ENCODE measurements at places on chromosomes 6 and 20.

DNA sequence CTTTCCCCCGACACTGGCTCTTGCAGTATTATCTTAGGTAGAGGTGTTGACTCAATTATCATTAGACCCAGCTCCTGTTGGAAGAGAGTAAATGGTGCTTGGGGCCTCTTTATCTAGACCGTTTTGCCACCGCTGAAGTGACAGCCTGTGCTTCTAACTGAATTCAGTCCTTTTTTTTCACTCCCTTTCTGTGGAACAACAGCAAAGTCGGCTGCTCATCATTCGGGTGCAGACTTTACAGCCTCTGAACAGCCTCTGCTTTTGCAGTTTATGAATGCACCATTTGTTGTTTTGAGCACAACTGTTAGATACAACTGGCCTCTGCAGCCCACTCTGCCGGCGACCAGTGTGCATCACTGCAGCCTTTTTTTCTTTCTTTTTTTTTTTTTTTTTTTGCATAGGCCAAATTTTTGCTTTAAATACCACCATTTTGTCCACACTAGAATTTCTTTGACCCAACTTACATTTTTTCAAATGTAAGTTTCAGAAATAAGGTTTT, 35.8 kb downstream of the RREB1 start:
- H3K27me3 ChIP-seq = no peaks in the 10 kb centered on the region
- H3K27ac ChIP-seq = no peak overlapping the region
- no peak for DNase-seq
- H3K4me1 ChIP-seq = peaks cover 56% of the 10 kb centered on the region
- peaks cover 6% of the 10 kb centered on the region for H3K36me3 ChIP-seq

DNA sequence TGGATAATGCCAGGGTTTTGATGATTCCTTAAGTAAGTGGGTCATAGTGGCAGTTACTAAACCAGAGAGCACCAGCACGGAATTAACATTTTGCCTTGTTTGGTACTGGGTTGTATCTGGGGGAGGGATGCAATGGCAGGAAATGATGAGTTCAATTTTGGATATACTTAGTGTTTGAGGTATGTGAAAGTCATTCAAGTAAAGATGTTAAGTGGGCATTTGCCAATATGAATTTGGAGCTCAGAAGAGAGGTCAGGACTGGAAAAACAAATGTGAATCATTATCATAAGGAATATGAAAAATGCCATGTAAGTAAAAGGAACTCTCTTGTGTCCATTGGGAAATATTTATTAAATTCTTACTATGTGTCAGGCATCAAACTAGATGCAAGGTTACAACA, 6.2 kb downstream of the PXT1 start:
- H3K4me1 ChIP-seq = peaks cover 5% of the 10 kb centered on the region
- H3K27me3 ChIP-seq = no peaks in the 10 kb centered on the region
- peaks cover 5% of the 10 kb centered on the region for H3K36me3 ChIP-seq
- H3K27ac ChIP-seq = no peak overlapping the region
- H3K4me3 ChIP-seq = no peak overlapping the region

DNA sequence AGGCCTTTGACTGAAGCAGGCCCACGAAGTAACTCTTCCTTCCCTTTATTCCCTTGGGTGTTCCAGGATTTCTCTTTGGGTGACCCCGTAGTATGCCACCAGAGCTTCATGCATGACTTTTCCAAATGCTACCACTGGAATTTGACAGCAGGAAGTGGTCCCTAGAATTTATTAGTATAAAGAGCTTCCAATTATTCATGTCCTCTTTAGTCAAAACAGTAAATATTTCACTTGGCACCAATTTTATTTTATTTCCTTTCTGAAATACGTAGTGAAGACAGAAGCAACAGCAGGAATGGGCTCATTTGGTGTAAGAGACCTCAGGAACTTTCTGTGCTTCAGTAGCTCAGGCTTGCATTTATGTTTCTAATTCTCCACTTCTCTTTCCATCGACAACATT, 151.3 kb downstream of the LCA5 start:
- no peak for DNase-seq
- no peak overlapping the region for H3K4me3 ChIP-seq
- no peaks in the 10 kb centered on the region for H3K27me3 ChIP-seq
- no peak overlapping the region for H3K27ac ChIP-seq
- H3K36me3 ChIP-seq = no peaks in the 10 kb centered on the region

GRCh38 chr6:756224-756623, 63.3 kb upstream of the EXOC2 start:
- DNase-seq = no peak
- H3K36me3 ChIP-seq = no peaks in the 10 kb centered on the region
- H3K4me3 ChIP-seq = no peak overlapping the region
- no peak overlapping the region for H3K27ac ChIP-seq
- no peaks in the 10 kb centered on the region for H3K27me3 ChIP-seq

DNA sequence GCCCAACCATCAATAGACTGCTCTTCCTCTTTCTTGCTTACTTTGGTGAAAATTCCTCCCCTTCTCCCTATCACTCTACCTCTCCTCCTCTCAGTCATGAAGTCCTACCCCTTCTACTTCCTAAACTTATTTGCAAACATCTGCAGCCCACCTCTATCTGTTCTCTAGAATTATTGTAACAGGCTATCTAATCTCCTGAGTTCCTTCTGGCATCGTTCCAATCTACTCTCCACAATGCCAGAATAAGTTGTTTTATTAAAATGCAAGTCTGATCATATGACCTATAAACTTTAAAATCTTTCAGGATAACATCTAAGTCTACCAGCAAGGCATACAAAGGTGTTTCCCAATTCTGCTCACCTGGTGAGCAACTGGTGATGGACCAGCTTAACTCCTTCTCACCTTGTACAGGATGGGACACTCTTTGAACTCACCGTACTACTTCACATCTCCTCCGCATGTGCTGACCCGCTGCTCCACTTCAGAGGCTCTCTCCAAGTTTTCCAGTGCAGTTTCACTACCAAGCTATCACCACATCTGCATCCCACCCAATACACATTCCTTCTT, 7.9 kb downstream of the CD164 start:
- peak overlapping the region; percentile 39 for H3K27ac ChIP-seq
- no peaks in the 10 kb centered on the region for H3K27me3 ChIP-seq
- H3K36me3 ChIP-seq = peaks cover 87% of the 10 kb centered on the region
- DNase-seq = no peak

DNA sequence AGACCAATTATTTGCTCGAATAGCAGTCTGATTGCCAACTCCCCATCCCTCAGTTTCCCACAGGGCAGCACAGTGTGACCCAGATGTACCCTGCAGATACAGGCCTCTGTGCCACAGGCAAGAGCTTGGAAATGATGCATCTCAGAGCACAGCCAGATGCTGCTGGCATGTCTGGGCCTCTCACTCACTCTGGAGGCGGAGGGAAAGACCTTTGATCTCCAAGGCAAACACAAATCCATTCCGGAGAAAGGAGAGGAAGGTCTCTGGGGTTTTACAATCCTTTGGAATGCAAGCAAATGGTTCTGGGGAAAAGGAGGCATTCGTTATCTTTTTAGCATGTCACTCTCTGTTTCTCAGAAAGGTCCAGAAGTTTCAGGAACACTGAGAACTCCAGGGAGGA, 74.2 kb downstream of the RIOK1 start:
- H3K27ac ChIP-seq = no peak overlapping the region
- H3K27me3 ChIP-seq = peaks cover 29% of the 10 kb centered on the region
- H3K4me3 ChIP-seq = no peak overlapping the region
- H3K36me3 ChIP-seq = no peaks in the 10 kb centered on the region
- no peaks in the 10 kb centered on the region for H3K4me1 ChIP-seq

GRCh38 chr6:166484863-166485262, 101.6 kb downstream of the RAMACL start:
- peaks cover 14% of the 10 kb centered on the region for H3K4me1 ChIP-seq
- H3K36me3 ChIP-seq = peaks cover 1% of the 10 kb centered on the region

GRCh38 chr20:53413186-53413631, 180.4 kb downstream of the ZNF217 start:
- no peak overlapping the region for H3K4me3 ChIP-seq
- no peaks in the 10 kb centered on the region for H3K36me3 ChIP-seq
- DNase-seq = peak; percentile 25
- peaks cover 26% of the 10 kb centered on the region for H3K27me3 ChIP-seq

GRCh38 chr20:1790386-1790785, 104.8 kb upstream of the SIRPA start:
- peaks cover 79% of the 10 kb centered on the region for H3K27me3 ChIP-seq
- no peak overlapping the region for H3K27ac ChIP-seq
- no peak overlapping the region for H3K4me3 ChIP-seq
- H3K36me3 ChIP-seq = peaks cover 4% of the 10 kb centered on the region
- no peak for DNase-seq
- H3K4me1 ChIP-seq = no peaks in the 10 kb centered on the region

DNA sequence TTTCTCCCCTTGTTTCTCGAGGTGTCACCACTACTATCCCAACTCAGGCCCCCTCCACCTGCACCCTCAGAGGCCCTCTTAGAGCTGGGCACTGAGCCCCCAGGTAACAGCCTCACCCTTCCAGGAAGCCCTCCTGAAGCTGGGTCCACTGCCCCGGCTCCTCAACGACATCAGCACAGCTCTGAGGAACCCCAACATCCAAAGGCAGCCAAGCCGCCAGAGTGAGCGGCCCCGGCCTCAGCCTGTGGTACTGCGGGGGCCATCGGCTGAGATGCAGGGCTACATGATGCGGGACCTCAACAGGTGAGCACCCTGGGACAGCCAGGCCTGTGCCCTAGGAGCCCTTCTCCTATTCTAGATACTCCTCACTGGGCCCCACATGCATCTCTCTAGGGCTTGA, 12.9 kb upstream of the ZBTB9 start:
- no peak overlapping the region for H3K27ac ChIP-seq
- no peak overlapping the region for H3K4me3 ChIP-seq
- H3K4me1 ChIP-seq = peaks cover 6% of the 10 kb centered on the region
- H3K27me3 ChIP-seq = no peaks in the 10 kb centered on the region
- peaks cover 14% of the 10 kb centered on the region for H3K36me3 ChIP-seq

DNA sequence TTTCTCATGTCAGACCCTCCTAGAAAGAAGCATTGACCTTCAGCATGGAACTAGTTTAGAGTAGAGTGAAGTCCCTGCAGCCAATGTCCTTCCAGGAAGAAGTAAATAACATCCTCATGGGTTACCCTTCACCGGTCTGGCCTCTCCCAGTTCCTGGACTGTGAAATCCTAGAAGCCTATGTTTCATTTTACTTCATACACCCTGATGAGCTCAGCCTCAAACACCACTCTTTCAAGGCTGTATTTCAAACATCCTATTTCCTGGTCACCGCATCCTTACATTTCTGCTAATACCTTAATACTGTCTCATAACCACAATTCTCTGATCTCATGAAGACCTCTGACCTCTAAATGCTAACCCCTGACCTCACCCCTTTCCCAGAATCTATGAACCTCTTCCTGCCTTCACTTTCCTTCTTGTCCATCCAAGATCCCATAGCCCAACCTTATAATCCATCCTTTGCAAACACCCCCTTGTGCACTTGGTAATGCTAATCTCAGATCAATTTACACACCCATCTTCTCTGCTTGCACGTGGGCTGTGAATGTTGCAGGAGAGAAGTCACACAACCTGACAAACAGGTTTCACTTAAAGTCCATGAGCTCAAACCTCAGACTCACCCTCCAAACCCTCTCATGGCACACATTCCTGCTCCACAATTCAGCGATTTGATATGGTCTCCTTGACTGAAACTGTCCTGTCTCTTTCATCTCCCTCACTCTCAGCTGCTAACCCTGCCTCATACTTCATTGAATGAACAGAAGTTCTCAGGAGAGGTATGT, 30.2 kb downstream of the SLC2A10 start:
- H3K4me3 ChIP-seq = no peak overlapping the region
- H3K27me3 ChIP-seq = peaks cover 46% of the 10 kb centered on the region
- no peaks in the 10 kb centered on the region for H3K4me1 ChIP-seq
- no peak overlapping the region for H3K27ac ChIP-seq
- no peak for DNase-seq

DNA sequence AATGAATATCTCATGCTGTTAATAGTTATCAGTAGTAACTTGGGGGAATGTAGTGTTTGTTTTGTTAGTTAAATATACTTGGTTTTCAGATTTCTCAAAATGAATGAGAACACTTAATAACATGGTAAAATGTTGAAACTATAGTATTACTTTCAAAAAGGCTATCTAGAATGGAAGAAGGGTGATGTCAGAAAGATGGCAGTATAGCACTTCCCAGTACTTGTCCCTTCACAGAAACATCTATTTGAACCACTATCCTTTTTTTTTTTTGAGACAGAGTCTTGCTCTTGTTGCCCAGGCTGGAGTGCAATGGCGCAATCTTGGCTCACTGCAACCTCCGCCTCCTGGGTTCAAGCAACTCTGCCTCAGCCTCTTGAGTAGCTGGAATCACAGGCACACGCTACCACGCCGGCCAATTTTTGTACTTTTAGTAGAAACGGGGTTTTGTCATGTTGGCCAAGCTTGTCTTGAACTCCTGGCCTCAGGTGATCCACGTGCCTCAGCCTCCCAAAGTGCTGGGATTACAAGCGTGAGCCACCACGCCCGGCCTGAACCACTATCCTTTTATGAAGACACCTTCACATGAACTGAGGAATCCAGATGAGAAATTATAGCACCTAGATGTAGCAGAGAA, 4.7 kb upstream of the ECHDC1 start:
- DNase-seq = no peak
- no peaks in the 10 kb centered on the region for H3K36me3 ChIP-seq
- no peak overlapping the region for H3K4me3 ChIP-seq
